ENCODE measurements at places on chromosomes 12 and 14.

DNA sequence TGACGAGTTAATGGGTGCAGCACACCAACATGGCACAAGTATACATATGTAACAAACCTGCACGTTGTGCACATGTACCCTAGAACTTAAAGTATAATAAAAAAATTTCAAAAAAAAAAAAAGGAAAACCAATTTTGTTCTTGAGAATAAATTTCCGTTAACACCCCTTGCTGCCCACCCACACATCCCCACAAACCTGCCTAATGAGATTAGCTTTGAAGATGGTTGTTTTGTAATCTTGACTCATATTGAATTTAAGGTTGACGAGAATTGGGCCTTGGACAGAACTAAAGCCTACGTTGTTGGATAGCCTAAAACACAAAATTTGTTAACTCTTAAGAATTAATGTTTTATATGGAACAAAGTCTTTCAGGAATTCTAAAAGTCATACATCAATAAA lies 52.9 kb downstream of the SYT1 start:
- no peak for DNase-seq

- no peak for DNase-seq
Observed at GRCh38 chr12:3123729-3124128, 46.5 kb downstream of the TSPAN9 start.

GRCh38 chr12:116141833-116142162 lies 135.7 kb downstream of the MED13L start:
- DNase-seq = no peak

DNA sequence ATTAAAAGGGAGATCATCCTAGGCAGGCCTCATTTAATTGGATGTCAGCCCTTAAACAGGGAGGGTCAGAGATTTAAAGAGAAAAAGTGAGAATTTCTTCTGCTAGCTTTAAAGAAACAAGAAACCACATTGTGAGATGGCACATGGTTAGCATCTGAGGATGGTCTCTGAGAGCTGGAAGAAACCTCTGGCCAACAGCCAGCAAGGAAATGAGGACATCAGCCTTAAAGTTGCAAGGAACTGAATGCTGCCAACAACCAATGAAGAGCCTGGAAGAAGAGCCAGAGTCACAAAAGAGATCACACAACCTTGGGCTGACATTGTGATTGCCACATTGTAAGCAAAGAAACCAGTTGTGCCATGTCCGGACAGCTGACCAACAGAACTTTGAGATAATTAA lies 17.5 kb upstream of the FAR2 start:
- DNase-seq = no peak

DNA sequence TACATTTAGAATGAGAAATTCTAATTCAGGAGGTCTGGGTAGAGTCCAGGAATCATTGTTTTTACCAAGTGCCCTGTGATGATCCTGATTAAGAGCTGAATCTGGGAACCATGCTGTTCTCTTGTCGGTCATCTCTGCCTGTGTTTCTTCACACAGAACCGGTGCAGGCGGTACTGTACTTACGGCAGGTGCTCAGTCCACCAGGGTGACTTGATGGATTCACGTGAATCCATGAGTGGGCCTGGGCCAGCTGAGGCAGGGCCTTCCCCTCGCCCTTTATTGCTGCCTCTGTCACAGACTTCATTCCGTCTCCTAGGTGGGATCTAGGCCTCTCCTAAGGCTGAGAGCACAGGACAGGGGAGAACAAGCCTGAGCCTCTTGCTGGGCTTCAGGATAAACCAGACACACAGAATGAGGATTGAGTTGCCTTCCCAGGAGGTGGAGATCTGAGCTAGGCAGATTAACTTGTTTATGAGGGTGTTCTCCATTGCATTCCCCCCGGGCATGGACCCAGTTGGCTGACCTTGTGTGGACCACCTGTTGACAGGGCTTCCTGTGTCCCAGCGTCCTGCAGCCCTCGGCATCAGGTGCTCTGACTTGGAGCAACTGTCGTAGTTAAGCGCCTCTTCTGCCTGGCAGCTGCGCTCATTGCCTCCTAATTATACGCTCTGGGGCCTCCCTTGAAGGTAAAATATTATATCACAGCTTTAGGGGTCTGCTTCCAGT lies 42.1 kb downstream of the B4GALNT3 start:
- DNase-seq = no peak

DNA sequence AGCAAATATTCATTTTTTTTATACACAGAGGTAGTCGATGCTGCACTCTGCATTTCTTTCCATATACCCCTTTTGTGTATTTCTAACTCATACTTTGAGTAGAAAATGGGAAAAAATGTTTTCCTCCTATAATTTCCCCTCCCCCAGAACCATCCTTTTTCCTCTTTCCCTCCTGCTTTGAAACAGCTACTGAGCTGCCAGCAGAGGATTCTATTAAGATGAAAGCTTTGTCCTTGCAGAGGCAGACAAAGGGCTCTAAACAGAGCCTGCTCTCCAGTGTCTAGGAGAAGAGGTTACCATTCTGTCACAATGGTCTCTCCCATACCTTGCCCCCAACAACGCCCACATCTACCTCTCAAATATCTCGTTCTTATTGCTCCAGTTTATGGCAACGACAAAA lies 74.6 kb upstream of the OSBPL8 start:
- no peak for DNase-seq

GRCh38 chr12:132205271-132206045 lies 61.2 kb downstream of the NOC4L start:
- DNase-seq = no peak

DNA sequence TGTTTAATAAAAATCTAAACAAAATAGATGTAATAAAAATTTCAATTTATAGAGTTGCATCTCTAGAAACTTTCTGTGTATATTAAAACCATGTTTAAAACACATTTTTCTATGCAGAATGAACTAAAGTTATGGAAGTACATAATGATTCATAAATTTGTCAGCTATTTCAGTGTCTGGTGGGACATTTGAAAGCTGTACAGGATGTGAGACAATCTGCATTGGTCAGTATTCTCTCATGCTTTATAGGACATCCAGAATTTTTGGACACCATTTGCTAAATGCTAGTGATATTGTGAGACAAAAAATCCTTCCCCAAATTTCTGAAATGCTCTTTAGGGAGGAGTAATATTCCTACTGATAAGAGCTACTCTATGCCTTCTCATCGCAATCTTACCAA lies 13.3 kb downstream of the GPR135 start:
- no peak for DNase-seq

DNA sequence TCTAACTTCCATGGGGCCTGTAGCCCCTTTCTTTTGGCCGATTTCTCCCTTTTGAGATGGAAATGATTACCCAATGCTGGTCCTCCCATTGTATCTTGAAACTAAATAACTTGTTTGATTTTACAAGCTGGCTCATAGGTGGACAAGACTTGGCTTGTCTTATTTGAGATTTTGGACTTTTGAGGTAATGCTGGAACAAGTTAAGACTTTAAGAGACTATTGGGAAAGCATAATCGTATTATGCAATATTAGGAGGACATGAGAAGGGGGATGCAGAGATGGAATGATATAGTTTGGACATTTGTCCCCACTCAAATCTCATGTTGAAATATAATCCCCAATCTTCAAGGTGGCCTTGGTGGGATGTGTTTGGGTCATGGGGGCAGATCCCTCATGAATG lies 49.2 kb upstream of the LYZ start:
- DNase-seq = no peak

DNA sequence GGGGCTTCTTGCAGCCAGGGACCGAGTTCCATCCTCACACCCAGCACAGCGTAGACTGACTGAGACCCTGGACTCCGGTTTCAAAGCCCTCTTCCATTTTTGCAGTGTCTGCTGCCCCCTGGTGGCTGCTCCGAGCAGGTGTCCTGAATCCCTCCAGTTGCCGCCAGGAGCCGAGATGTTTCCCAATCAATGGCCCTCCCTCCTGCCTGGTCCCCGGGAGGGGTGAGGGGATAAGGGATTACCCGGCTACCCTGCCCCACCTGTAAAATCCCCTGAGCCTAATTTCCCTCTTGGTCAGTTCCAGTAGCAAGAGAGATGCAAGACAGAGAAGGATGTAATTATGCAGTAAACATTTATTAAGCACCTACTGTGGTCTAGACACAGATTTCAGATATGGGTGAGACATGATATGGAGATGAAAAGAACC lies 55.0 kb downstream of the PHETA1 start:
- peak; percentile 62 for DNase-seq

GRCh38 chr14:34113005-34113511 lies 162.2 kb upstream of the EGLN3 start:
- no peak for DNase-seq

GRCh38 chr12:86148612-86149011 lies 107.6 kb downstream of the MGAT4C start:
- no peak for DNase-seq

DNA sequence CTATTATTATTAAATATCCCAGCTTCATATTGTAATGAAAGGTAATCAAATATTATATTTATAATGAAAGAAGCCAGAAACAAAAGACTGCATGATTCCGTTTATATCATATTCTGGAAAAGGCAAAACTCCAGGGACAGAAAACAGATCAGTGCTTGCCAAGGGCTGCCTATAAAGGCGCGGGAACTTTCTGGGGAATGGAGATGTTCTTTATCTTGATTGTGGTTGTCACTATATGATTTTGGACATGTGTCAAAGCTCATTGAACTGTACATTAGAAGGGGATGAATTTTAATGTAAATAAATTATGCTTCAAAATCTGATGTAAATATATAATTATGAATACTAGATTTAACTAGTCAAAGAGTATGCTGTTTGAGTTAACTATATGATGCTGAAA lies 115.4 kb upstream of the KRAS start:
- no peak for DNase-seq
